Activated naive CD4-positive, alpha-beta T cell treated with anti-CD3 and anti-CD28 coated beads, Interleukin-2, amount 50 U/mL, for 72 hours (primary cell): ENCODE measurements at places on chromosomes 5 and 9.

- DNase-seq: no peak
Observed at GRCh38 chr5:178296066-178296465, 63.5 kb upstream of the PHYKPL start.

- no peak for DNase-seq
Observed at GRCh38 chr5:122816756-122817155, 28.7 kb upstream of the SNX24 start.

GRCh38 chr5:144328980-144329379 is 158.3 kb downstream of the KCTD16 start:
- no peak for DNase-seq

DNA sequence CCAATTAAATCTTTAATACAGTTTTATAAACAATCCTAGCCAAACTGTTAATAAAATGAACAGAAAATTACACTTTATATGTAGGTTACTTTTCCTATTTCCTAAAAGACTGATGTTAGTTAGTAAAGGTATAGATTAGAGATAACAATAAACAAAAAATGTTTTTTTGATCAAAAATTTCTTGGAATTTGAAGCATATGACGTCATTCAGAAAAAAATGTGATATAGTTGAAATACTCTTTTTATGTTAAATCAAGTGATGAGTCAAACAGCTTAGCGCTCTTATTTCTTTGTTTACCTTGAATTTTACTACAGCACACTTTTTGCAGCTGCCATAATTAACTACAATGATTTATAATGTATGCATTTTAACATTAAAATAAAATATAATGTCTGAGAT is 195.8 kb downstream of the SLC12A2 start:
- DNase-seq: no peak

DNA sequence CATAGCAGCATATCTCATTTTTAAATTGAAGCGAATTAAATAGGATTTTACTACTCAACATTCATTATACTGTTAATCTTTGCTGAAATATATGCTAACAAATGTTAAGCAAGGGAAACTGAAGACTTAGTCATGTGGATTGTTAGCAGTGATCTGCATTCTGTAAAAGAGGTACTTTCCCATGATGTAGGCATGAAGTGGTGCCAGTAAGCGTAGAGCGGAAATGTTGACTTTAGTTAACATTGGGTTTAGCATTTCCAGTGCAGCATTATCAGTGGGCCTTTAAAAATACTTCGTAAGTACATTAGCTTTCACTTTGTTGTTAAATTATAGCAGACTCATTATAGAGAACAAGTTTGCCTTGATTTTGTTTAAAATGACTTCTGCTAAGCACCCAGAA is 130.3 kb downstream of the CDC42SE2 start:
- DNase-seq: no peak

DNA sequence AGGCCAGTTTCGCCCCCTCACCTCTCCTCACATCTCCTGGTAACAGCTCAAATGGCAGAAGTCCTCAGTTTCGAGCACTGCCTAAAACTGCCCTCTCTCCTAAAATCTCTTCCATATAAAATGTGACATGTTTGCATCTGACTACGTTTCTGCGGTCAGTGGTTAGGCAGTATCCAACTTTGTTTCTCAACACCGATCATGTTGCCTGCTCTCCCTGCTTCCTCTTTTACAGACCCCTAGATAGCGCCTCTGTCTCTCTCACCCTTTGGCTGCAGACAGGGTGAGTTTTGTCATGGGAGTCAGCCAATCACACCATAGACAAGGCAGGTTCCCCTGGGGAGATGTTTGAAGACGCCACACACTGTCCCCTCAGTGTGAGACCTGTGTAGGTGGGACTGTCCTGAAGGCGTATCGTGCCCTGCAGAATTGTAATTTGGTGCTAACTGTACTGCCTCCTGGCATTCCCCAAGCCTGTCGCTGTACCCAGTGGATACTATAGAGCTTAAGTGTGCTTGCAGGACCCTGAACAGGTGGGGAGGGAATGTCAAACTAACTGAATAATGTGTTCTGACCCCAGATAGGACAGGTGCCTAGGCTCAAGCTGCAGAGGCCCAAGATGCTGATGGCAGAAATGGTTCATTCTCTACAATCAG is 1.1 kb downstream of the HEXB start:
- no peak for DNase-seq

DNA sequence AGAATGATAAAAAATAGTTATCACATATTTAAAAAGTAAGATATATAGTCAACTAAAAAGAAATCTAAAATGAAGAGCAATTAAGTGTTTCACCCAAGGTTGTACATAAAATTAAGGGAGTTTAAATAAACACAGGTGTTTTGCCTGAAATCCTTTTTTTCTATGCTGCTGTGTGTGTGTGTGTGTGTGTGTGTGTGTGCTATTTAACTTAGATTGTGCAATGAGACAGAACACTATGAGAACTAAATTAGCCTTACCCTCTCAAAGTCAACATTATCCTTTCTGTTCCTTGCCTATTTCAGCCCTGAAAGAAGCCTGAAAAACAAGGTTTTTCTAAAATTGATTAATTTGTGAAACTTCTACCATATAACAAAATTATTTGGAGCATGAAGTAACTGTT is 516.2 kb downstream of the ELAVL2 start:
- no peak for DNase-seq

GRCh38 chr5:6177926-6178325 is 200.4 kb downstream of the MED10 start:
- no peak for DNase-seq
